ENCODE measurements at places on chromosomes 4 and X.

GRCh38 chr4:184096561-184097240, 121.0 kb downstream of the ENPP6 start:
- no peak for DNase-seq

- no peak for DNase-seq
Observed at GRCh38 chr4:168740691-168741090, 243.8 kb downstream of the PALLD start.

- DNase-seq, result no peak
Observed at GRCh38 chr4:38003102-38003501, 42.9 kb downstream of the PTTG2 start.

GRCh38 chr4:182236186-182236585, 7.0 kb upstream of the TENM3 start:
- DNase-seq, result no peak

DNA sequence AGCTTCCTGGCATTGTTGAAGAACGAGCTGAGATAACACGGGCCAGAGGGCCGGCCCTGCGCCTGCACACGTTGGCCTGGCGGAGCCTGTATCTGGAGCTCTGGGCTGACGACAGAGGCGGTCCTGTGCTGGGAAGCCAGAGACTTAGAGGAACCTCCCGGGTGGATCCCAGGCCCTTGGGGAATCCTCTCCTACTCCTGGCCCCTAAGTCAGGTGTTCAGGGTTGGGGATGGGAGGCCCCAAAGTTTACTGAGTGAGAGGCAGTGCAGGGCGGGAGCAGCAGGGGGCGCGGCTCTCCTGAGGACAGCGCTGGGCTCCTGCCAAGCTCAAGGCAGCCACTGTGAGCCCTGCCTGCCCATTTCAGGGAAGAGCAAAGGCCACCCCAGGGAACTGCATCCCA, 2.5 kb upstream of the HTRA3 start:
- peak; percentile 43 for DNase-seq

GRCh38 chr4:1294424-1294823, 4.7 kb downstream of the MAEA start:
- no peak for DNase-seq

DNA sequence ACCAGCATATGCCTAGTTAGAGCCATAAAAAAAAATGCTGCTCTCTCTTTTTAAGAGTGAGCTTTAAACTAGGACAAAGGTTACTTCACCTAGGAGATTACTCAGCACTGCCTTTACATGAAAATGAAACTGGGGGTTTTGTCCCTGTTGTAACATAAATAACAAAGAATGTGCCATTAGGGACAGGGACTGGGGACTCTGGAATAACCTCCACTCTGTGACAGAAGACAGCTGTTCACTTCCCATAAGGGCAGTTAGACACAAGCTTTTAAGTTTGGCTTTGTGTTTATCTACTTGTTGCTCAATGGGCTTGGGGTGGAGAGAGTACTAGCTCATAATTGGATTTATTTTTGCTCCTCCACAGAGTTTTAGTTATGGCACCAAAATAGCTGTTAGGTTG, 11.9 kb downstream of the ENPEP start:
- DNase-seq, result no peak

GRCh38 chr4:173488656-173489055, 41.4 kb downstream of the HAND2 start:
- DNase-seq, result no peak

GRCh38 chrX:103685396-103685795, 1.1 kb downstream of the MORF4L2 start:
- DNase-seq, result no peak

- no peak for DNase-seq
Observed at GRCh38 chr4:13539047-13539618, 5.2 kb downstream of the NKX3-2 start.

DNA sequence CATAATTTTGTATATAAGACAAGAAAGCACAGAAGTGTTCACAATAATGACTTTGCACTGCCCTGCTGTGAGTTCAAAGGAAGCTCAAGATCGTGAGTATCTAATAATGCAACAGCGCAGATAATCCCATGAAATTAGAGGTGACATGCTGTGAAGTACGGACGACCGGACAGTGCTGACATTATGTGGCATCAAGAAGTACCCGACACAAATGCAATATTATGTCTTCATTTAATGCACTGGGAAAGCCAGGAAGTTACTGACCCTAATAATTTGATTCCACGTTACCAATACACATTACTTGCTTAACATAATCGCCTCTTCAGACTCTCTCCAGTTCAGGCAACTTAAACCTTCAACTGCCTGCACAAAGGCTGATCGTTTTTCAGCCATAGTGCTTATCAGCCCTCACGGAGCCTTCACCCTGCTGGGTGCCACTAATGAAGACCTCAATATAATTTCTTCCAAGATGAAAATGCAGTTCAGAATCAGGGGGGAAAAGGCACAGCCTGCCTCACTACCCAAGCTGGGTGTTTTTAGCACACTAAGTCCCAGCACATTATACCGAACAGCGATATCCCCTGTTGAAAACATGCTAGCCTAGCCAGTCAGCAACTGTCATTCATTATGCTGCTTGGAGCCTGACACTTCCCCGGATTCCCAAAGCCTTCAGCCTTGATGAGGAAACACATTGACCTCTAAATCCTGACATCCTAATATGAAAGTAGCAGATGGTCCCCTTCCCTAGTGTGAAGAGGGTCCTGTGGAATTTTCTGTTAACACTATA, 56.1 kb downstream of the SLC7A11 start:
- DNase-seq, result no peak

GRCh38 chrX:127572471-127572870, 479.7 kb downstream of the ACTRT1 start:
- no peak for DNase-seq

- no peak for DNase-seq
Observed at GRCh38 chrX:79631526-79631925, 264.4 kb upstream of the ITM2A start.

GRCh38 chrX:132689612-132690563, 201.1 kb upstream of the MBNL3 start:
- DNase-seq, result no peak

- DNase-seq, result no peak
Observed at GRCh38 chr4:152454398-152455011, 81.4 kb downstream of the FBXW7 start.
